NCI-H345 (cell line): ENCODE measurements at places on chromosomes 6 and 20.
A peak's percentile ranks its signal among the peaks of the same experiment; 100 is the strongest.

- DNase-seq, result no peak
Observed at GRCh38 chr6:72741083-72741482, 119.2 kb downstream of the KCNQ5 start.

GRCh38 chr6:90162648-90163387, 133.8 kb downstream of the BACH2 start:
- DNase-seq, result no peak

DNA sequence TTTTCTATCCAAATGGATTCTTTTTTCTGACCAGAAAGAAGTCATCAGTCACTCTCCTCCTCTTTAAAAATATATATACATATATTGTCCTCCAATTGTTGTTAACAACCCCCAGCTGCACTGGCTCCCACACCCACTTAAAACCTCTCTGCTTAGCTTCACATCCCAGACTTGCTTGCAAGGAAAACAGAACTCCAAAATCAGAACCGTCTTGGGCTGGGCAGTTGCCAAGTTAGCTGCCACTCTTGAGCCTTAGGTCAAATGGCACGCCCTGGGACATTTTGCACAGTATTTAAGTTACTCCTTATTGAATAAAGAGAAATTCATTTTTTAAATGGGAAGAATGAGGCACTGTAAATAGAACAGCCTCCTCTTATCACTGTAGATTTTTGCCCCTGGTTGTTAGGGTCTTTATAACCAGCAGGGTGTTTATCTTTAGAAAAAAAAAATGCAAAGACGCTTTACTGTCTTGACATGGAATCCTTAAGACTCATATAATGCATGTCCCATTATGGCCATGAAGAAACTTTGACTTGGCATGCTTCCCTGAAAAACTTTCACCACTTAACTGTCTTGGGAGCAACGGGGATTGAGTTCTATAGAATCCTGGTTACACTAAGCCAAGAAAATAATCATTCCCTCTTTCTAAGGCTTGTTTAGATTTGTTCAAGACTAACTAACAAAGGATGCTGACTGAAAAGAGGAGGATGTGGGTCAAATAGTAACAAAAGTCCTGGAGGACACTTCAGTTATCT, 204.5 kb downstream of the ISM1 start:
- no peak for DNase-seq

GRCh38 chr6:51299621-51300380, 481.1 kb downstream of the TFAP2B start:
- peak; percentile 31 for DNase-seq

- DNase-seq, result peak; percentile 81
Observed at GRCh38 chr20:35992713-35993335, 24.4 kb downstream of the CNBD2 start.

GRCh38 chr6:22152841-22153240, 144.0 kb downstream of the PRL start:
- DNase-seq, result peak; percentile 49

- peak; percentile 54 for DNase-seq
Observed at GRCh38 chr6:166626177-166627032, 646 bp downstream of the RPS6KA2 start.

DNA sequence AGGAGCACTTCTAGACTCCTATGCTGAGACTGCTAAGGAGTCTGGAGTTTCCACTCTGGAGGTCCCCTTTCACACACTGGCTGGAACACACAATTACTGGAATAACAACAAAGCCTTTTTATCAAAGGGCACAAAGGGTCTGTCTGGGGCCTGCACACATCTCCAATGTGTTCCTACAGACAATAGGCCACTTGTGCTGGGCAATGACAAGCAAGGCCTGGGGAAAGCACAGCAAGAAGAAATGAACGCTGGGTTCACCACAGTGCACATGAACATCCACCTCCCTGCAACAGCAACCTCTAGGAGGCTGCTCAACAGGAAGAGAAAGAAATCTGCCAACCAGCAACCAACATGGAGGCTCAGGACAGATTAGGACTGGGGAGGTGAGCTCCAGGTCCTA, 43.9 kb downstream of the TRPC4AP start:
- no peak for DNase-seq

DNA sequence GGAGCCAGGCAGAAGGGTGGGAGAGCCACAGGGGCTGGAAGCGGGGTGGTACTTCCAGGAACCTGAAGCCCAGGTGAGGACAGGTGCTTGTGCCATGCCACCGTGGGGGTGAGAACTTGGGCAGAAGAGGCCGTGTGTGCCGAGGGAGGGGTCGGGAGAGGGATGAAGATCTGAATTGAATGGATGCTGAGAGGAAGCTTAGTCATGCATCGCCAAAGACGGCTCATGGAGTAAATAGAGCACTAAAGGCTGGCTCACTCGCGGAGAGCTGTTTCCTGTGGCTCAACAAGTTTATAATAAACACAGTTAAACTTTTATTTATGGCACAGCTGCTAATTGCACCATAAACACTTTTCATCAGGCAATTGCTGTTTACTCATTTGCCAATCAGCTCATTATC, 21.7 kb upstream of the MYT1 start:
- peak; percentile 94 for DNase-seq

DNA sequence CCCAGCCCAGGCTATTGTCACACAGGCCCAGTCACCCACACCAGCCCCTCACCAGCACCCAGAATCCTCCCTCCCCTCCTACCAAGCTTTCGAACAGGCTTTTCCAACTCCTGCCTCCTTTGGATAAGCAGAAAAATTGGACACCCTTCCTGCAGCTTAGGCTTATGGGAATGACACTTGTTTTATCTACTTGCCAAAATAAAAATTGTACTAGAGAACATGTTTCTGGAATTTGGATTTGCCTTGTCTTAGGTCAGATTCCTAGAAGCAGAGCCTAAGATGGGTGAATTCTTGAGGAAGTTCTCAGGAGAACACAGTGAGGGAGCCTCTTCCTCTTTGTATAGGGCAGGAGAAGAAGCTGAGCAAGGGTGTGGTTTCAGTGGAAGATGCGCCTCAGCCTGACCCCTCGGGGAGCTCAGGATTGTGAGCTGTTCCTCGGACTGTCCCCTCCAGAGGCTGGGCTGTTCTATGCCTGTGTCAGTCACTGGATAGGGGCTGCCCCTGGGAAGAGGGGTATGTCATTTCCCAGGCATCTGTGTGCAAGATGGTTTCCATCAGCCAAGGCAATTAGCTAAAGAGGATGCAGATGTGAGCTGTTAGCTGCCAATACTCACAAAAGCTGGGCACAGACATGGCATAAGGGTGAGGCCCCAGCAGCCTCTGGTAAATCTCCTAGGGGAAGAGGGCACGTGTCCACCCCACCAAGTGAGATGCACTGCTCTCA, 33.9 kb downstream of the ITPR3 start:
- no peak for DNase-seq

DNA sequence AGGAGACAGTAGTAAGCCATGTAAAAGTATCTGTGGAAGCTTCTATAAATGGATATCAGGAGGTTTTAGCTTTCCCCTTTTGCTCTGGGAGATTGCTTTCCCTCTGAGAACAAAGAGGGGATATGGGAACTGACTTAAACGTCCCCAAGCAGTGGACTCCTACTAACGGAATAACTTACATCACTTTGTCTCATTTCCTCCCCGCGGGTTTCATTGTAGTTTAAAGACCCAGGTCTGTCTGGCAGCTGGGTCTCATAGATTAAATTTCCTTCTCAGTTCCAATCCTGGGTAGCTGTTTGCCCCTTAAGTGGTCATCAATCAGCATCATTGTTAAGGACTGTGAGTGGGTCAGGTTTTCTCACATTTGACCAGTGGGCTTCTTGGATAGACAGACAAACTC, 68.7 kb downstream of the PLAGL1 start:
- no peak for DNase-seq

DNA sequence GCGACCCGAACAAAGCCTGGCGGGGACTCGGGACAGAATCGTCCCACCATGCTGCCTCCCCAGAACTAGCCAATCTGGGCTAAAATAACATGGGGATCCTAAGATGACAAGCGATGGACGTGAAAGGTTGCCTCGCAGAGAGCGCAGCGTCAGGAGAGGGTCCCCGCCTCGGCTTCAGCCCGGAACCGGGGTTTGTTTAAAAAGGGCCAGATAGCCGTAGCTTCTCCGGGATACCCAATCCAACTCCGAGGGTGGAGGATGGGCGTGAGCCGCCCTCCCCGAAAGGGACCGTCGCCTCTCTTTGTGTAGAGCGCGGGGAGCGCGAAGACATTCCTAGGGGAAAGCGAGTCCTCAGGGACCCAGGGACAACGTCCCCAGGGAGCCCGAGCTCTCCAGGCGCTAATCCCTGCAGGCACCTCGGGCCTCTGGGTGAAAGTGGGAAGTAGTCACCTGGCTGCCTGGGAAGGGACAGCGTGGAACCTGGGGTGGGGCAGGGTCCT, 643 bp downstream of the CD24 start:
- DNase-seq, result peak; percentile 57

GRCh38 chr6:33147807-33148666, 44.2 kb downstream of the COL11A2 start:
- DNase-seq, result peak; percentile 27

- DNase-seq, result no peak
Observed at GRCh38 chr6:78861509-78861908, 5.8 kb upstream of the IRAK1BP1 start.

DNA sequence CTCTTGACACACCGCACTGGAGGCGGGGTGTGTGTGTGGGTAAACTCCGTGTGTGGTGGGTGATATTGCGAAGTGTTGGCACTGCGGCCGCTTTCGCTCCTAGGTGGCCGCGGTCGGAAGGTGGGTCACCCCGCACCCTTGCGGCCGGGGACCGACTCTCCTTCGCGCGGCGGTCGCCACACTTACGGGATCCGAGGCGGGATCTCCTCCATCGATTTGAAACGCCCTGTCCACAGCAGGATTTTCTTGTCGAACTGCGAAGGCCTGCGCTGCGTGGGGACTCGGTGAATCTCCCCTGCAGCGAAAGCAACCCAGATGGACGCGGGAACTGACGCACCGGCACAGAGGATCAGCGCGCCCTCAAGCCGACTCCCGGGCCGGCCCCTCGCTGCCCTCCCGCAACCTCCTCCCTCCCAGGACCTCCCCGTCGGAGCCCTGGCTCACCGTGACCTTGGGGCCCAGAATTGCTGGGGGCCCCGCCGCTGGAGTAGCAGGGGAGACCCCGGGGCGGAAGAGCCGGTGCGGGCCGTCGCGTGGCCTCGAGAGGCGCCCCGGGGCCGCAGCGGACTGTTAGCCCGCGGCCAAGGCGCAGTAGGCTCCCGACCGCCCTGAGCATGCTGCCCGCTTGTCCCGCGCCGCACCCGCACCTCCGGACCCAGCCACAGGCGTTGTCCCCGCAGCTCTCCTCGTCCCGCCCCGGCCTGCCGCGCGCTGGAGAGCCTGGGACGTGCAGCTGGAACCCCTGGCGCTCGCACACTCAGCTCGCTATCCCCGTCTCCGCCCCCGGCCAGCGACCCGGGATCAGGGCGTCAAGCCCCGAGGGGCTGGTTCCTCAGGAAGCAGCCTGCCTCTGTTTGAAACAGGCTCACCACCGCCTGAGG, at the start of gene FAM162B:
Gene FAM162B (minus strand): TSS at position 759 of the 881 bp plus-strand sequence. CDS start 143 bp downstream, at position 616.
- peak; percentile 4 for DNase-seq

DNA sequence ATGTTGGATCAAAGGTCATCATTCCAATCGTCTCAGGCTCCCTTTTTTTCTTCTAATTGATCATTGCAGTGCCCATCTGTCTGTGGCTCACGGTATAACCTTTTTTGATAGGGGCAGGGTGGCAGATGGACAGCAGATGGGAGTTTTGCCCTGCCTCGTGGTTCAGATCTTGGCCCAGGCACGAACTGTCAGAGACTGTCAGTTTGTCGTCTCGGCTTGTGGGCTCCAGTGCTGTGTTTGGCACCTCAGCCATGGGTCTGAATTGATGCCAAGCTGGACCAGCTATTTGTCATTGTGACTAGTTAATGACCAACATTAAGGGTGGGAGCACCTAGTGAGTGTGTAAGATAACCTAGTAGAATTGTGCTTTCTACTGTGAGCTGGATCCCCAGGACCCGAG, 197.6 kb downstream of the PRL start:
- DNase-seq, result no peak

GRCh38 chr6:128494440-128494839, 26.0 kb downstream of the PTPRK start:
- no peak for DNase-seq

DNA sequence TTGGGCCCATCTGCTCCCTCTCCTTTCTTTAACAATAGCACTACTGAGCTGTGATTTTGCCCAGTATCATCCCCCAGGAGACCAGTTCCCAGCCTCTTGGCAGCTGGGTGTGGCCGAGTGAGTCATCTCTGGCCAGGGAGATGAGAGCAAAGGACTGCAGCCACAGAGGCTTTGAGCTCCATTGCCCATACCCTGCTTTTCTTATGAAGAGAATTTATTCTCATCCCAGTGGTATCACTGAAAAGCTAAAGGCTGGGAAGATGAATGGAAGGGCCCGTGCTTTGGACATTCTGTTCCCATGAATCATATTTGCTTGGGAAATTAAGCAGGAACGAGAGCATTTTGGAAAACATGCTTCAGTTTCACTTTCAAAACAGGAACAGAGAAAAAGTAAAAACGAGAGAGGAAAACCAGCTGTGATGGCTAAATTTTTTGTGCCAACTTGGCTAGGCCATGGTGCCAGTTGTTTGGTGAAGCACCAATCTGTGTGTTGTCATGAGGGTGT, 14.9 kb downstream of the CST3 start:
- peak; percentile 14 for DNase-seq

- DNase-seq, result no peak
Observed at GRCh38 chr6:82989736-82990290, 75.8 kb downstream of the UBE3D start.

DNA sequence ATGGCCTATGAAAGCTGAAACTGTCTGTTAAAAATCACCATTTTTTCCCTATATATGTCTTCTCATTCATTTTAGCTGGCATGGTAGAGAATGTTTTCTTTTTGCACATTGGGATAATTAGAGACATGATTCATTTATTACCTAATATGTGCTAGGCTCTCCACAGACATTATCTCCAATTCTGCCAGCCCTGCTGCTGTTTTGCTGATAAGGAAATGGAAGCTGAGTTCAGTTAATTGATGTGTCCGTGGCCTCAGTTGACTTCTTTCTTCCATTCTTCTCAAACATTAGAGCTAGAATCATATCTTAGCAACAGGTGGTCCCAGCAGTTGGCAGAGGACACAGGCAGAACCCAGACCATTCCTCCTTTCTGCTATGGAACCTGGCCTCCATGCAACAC, 644.1 kb upstream of the CITED2 start:
- DNase-seq, result no peak

- DNase-seq, result peak; percentile 83
Observed at GRCh38 chr6:135183002-135183531, 2.0 kb downstream of the MYB start.

- DNase-seq, result no peak
Observed at GRCh38 chr6:5672581-5673011, 334.1 kb downstream of the NRN1 start.

GRCh38 chr20:911882-912600, 4.1 kb downstream of the ANGPT4 start:
- no peak for DNase-seq

DNA sequence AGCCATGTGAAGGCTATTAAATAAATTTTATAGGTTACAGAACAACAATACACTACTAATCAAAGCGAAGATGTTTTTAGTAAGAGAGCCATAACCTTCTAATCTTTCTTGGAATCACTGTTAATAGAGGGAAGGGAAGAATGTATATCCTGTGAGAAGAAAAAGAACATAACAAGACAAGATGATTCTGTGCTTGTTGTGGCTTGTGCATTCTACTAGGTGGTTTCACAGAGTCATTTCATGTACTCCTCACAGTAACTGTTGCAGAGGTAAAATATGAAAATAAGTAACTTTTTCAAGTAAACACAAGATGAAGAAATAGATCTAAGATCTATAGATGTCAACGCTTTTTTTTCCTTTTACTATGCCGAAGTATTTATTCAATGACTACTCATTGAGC, 116.9 kb upstream of the FAM83B start:
- no peak for DNase-seq

GRCh38 chr20:35443003-35443402, 5.0 kb upstream of the GDF5 start:
- DNase-seq, result no peak

GRCh38 chr6:170286934-170287265, 4.0 kb downstream of the DLL1 start:
- DNase-seq, result no peak
